ENCODE measurements at places on chromosomes 7 and 10.

GRCh38 chr7:27921081-27921836 is 181.3 kb downstream of the TAX1BP1 start:
- peak; percentile 24 for DNase-seq

DNA sequence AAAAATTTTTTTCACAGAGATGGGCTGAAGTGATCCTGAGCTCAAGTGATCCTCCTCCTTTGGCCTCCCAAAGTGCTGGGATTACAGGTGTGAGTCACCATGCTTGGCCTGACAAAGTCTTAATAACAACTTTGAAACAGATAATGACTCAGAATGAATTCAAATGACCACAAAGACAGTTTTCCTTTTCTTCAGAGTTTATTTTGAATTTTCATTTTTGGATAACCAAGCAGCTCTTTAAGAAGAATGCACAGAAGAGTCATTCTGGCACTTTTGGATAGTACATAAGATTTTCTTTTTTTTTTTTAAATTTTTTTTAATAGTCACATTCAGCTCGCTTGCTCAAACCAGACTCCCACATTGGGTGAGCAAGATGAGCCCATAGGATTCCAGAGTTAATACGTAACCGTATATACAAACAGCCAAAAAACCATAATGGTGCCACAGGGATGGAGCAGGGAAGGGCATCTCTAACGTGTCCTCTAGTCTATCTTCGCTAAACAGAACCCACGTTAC is 43.0 kb upstream of the NMT2 start:
- no peak for DNase-seq

DNA sequence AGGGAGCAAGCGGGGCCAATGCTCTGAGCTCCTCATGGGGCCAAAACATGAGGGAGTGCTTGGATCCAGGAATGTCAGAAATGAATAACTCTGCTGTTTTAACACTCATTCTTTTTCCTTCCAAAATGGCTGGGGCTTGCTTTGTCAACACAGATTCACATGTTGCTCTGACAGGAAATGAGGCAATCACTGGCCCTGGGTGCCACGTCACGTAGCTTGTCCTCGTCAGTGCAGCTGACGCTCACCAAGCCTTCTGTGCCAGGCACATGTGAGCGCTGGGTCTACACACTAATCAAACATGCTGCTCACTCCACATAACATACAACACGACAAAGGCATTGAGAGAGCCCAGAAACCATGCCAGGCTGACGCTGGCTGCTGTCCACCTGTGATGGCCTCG is 198.9 kb downstream of the WDR37 start:
- DNase-seq: no peak

GRCh38 chr7:22387583-22387982 is 30.6 kb upstream of the RAPGEF5 start:
- DNase-seq: no peak

DNA sequence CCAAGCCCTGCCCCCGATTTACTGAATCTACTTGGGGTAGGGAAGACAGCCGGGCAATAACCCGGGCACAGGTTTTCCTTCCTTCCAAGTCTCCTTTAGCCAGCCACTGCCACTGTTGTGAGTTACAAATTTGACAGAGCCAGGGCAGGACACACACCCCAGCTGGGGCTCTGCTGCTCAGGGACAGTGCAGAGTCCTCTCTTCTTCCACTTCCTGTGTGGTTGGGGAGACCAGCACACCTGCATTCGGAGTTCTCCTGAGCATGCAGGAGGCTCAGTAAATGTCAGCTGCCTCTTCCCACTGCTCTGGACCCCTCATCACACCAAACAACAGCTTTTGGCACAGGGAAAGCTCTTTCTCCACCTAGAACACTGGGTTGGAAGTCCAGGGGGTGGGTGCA is 21.3 kb downstream of the CHST15 start:
- no peak for DNase-seq

- no peak for DNase-seq
These were observed 140.5 kb downstream of the LRRC4 start for GRCh38 chr7:127890726-127891125.

DNA sequence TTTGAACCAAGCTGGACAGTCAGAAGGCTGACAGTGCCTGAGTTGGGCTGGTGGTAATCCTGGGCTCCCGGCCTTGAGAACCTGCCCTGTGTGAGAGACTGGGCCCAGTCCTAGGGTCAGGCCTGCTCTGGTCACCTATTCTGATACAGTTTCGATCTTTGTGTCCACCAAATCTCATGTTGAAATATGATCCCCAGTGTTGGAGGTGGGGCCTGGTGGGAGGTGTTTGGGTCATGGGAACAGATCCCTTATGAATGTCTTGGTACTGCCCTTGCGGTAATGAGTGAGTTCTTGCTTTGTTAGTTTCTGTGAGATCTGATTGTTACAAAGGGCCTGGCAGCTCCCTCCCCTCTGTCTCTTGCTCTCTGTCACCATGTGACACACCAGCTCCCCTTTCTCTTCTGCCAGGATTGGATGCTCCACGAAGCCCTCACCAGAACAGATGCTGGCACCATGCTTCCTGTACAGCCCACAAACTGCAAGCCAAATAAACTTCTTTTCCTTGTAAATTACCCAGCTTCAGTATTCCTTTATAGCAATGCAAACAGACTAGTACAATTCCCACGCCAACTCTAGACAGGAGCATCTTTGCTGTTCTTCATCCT is 111.8 kb upstream of the ZNF438 start:
- DNase-seq: peak; percentile 17

DNA sequence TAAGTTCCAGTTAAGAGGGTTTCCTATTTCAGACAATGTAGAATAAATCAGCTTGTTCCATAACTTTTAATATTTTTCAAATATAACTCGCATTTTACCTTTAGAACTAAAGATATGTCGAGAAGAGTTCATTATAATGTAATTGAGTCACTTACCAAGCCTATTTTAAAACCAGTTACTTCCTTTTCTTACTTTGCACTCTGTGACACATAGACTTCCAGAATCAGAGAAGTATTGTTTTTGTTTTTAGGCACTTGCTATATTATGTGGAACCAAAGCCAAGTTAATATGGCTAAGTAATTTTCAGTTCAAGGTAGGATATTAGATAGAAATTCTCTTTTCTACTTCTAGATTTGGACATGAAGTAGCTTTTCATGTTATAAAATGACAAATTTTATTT is 182.7 kb upstream of the PRPS1L1 start:
- no peak for DNase-seq

DNA sequence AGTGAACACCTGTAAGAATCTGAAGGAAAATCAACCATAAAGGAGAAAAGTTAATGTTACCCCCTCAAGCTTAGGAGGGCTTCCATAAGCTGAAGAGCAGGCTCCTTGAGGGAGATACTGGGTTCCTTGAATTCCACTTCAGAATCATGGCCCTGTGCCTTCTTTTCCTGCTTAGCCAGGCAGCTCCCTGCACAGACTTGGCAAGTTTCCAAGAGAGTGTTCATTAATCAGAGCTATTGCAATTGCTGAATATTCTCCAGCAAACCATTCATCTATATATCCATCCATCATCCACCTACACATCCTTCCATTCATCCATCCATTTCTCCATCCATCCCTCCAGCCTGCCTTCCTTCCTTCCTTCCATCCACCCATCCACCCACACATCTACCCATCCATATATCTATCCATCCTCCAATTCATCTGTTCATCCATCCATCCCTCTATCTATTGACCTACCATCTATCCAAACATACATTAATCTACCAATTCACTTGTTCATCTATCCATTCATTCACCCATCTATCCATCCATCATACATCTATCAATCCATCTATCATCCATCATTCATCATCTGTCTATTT is 574.4 kb downstream of the PTPRN2 start:
- no peak for DNase-seq

DNA sequence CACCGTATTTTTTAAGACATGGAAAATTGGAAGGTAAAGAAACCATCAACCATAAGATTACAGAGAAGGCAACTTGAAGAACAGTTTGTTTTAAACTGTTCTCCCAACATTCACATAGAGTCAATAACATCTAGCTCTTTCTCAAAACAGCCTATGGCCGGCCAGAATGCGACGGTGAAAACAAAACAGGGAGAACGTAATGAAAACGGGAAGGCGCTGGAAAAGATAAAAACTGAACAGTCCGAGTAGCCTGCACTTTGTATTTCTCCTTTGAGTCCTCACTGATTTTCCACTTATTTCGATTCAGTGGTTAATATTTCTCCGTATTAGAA is 637 bp downstream of the MICU1 start:
- no peak for DNase-seq

- DNase-seq: no peak
These were observed 281.3 kb downstream of the GPR158 start for GRCh38 chr10:25455980-25456567.

DNA sequence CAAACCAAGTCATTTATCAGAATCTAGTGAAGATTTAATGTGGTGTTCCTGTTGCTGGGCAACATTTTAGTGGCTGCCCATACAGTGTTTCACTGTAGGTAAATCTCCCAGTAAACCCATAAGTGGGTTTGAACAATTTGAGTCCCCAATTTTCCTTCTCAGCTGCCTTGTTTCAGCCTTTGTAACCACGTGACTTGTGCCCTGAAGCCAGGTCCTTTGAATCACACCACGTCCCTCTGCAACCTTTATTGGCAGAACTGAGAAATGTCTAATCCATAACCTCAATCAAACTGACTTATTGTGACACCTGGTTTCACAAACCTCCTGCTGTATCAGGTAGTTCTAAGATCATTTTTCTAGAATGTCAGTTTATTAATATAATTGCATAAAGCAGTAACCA is 30.1 kb downstream of the SND1 start:
- no peak for DNase-seq

DNA sequence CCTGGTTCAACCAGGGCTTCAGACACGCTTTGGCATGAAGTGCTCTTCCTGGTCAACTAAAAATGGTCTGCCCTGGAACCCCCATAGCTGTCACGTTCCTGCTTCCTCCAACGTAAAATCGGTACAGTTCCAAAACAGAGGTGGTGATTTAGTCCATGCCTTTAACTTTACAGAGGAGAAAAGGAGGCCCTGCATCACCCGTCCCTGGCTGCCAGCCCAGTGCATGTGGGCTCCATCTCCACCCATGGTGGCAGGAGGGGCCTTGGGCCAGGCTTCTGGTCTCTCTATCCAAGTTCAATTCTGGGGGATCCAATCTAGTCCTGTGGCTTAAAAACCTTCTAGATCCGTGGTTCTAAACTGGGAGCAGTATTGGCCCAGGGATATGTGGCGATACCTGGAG is 18.7 kb downstream of the ECHDC3 start:
- no peak for DNase-seq

GRCh38 chr10:25561758-25562157 is 372.3 kb upstream of the MYO3A start:
- no peak for DNase-seq

DNA sequence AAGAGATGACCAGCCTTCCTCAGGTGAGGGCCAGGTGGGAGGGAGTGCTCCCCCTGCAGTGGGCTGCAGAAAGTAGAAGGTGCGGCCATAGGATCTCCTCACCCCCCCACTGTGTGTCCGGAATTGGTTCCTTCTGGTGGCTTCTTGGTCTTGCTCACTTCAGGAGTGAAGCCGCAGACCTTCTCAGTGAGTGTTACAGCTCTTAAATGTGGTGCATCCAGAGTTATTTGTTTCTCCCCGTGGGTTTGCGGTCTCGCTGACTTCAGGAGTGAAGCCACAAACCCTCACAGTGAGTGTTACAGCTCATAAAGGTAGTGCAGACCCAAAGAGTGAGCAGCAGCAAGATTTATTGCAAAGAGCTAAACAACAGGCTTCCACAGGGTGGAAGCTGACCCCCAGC is 90.3 kb upstream of the NPS start:
- DNase-seq: no peak

DNA sequence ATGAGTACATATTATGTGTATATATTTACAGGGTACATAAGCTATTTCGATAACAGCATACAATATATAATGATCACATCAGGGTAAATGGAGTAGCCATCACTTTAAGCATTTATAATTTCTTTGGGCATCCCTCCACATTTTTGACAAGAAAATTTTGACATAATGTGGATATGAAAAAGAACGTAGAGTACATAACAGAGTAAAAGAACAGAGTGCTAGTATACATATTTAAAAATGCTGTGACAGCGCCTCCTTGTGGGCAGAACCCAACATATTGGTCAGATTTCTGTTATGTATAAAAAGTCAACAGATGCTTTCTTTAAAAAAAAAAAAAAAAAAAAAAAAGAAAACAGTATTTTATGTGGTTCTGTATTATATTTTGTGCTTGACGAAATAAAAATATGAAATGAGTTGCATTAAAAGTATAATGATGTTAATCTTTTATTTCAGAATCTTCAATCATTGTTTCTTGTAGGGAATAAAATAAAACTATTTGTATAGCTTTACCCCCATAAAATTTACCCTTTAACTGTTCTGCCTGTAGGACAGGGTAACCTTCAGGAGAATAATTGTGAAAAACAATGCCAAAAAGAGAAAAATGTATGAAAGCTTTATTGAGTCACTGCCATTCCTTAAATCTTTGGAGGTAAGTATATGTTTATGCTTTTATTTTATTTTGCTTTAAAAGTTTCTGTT is 18.3 kb upstream of the HBP1 start:
- DNase-seq: peak; percentile 32

DNA sequence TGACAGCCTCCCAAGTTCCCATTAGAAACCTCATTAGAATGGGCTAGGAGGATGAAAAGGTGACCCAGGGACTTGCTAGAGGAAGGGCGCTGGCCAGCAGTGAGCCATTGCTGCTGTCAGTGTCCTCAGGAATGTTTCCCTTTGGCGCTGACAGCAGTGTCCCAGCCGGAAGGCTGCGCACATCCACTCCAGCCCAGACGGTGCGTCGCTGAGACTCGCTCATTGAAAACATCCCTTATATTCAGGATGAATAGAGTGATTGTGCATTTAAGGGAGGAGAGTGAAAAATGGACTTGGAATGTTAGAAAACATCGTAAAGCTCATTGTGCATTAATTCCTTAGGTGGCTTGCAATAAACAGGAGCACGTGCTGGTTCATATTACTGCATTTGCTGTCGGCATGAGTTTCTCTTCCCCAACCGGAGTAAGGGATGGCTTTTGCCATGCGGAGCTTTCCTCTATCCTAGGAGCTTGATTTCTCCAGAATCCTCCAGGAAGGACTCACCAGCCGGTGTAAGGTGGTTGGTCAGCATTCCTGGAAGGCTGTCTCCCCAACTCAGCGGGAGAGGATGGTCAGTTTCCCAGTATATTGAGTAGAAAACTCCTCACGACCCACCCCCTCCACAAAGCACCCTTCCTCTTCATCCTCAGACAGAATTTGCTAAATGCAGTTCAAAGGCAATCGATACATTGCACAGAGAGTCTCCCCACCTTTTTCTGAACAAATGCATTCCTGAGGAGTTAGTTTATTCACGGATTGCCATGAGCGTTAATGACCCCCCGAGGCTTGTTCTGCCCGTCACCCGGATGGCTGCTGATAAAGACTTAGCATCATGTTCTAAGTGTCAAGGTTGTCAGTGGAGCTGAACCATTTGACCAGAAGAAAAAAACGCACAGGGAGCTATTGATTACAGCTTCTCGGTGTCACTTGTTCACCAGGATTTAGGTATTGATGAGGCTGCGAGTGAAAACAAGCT is 201.8 kb downstream of the EBF3 start:
- no peak for DNase-seq
